ENCODE measurements at places on chromosomes 2 and 18.

GRCh38 chr2:169038338-169038757 lies 7.2 kb upstream of the ABCB11 start:
- DNase-seq = no peak

- no peak for DNase-seq
Measured at GRCh38 chr2:58427572-58428095, 186.5 kb upstream of the FANCL start.

DNA sequence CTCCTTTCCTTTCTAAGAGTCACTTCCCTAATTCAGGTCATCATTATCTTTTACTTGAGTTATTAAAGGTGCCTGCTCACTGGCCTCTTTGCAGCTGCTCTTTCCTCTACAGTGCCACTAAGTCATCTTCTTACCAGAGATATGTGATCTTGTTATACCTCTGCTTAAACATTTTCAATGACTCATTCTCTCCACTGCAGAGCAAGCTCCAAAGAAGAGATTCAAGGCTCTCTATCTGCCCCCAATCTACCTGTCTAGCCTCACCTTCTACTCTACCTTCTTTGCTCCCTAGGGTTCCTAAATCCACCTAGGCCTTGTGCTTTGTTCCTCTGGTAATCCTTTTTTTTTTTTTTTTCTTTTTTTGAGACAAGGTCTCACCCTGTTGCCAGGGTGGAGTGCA lies 3.1 kb downstream of the ARHGEF33 start:
- no peak for DNase-seq

- no peak for DNase-seq
Measured at GRCh38 chr18:59729781-59730180, 32.6 kb upstream of the CCBE1 start.

- DNase-seq = no peak
Measured at GRCh38 chr2:33085646-33086045, 138.9 kb downstream of the LTBP1 start.

DNA sequence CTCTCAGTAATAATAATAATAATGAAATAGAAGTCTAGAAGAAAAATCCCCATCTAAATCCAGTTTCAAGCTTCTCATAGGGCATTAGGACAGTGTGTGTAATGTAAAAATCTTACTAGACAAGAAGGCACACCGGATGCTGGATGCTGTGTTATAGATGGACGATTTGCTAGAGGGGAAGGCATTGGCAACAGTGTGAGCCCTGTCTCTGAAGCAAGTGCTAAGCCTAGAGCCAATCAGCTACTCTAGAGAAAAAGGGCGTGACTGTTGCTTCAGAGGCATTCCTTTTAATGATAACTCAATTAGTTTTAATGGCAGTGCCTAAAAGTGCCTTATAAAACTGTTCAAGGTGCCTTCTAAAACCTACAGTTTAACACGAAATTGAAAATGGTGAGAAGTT lies 344.9 kb downstream of the TDRD15 start:
- no peak for DNase-seq

GRCh38 chr2:12002215-12002614 lies 255.8 kb downstream of the LPIN1 start:
- no peak for DNase-seq
